AG04450 (cell line): ENCODE measurements at places on chromosomes 2 and 18.

DNA sequence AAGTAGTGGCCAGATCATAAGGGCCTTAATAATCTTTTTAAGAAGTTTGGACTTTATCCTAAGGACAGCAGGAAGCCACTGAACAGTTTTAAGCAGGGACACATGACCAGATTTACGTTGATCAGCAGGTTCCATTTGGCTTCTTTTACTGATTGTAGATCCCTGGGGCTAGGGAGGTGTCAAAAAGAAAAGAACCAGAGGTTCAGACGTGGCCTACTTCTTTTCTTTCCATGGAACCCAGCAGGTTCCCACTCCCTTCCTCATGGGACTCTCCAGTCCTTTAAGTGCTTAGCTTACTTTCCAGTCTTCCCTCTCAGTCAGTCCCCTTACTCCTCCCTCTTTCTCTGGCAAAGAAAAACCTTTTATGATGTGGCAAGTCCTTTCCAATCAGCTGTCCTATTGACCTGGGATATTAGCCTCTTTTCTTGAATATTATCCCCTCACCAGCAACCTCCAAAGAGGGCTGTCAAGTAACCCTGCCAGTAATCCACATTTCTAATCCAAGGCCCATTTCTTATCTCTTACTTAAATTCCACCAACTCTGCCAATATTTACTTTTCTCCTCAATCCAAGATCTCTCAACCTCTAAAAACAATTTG, 33.5 kb downstream of the NHEJ1 start:
- no peak for DNase-seq

DNA sequence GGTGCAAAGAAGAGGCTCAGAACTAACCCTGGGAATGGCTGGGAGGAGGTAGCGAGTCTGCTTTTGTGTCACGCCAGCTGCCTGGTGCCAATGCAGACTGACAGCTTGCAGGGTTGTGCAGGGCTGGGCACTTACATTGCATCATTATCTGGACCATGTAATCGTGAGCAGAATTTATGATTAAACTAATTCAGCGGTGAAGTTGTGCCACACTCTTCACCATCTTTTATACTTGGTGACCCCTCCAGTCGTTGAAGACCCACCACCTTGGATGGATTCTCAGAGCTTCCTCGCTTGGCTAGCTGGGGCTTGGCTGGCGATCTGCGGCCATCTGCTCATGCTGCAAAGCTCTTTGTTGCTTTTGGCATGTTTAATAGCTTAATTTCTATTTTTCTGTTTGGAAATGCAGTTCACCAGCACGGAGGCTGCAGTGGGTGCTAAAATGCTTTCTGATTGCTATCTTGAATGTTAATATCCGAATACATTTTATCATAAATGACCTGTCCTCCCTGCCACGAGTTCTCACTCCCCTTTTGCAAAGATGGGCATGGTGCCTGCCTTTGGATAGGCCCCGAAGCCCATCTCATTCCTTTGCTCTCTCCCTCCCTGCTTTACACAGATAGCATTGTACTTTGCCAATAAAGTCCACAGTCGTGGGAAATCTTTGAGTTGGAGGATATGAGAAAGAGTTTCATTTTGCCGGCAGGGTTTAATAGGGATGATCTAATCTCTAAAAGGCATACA, 188.2 kb downstream of the PRKCE start:
- DNase-seq = no peak

DNA sequence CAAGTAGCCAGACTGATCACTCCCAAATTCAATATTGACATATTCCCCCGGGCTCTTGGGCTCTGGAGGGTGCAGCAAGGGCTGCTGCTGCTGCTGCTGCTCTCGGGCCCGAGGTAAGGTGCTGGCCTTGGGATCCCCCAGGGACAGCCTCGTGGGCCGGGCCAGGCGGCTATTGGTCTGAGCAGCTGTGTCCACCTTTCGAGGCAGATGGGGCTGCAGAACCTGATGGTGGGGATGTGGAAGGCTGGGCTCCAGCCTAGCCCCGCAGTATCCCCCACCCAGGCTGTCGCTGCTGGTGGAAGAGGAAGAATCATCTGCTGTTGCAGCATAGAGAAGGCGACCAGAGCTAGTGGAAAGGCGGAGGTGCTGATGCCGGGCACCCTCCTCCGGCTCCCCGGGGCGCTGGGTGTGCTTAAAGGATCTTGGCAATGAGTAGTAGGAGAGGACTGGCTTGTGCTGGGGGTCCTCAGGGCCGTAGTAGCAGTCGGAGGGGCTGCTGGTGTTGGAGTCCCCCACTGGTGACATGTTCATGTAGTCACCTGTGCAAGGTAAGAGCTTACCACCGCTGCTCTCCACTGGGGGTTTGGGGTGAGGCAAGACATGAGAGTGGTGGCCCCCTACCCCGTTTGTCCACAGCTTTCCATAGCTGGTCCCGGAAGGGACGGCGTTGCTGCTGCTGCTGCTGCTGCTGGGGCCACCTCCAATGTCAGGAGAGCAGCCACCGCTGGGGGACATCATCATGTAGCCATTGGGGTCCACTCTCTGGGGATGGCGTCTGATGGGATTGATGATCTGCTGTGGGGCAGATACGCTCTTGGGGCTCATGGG, 3.4 kb downstream of the IRS1 start:
- DNase-seq = no peak

DNA sequence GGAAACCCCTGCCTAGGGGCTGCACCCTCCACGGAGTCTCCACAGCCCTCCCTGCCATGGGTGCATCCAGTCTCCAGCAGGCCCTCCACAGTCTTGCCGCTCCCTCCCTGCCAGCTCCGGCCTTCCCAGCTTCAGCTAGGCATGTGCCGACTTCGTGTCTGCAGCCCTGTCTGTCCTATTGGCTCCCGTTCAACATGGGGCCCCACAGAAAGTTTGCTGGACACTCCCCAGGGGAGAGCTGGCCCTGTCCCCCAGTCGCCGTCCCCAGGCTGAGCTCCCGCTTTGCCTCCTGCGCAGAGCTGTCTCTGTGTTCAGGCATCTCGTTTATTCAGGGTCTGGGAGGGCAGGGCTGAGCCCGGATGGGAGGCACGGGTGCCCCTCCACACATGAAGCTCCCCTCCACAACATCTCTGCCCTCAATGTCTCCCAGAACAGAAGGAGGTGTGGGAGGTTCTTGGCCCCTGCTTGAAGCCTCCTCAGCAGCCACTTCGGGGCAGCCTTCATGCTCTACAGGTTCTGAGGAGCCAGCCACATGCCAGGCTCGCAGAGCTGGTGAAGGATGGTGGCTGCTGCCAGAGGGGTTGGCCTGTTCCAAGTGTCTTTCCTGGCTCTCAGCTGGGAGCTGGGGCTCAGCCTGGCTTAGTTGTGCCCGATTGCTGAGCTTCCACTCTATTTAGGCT, 120.1 kb upstream of the PXDN start:
- DNase-seq = no peak

DNA sequence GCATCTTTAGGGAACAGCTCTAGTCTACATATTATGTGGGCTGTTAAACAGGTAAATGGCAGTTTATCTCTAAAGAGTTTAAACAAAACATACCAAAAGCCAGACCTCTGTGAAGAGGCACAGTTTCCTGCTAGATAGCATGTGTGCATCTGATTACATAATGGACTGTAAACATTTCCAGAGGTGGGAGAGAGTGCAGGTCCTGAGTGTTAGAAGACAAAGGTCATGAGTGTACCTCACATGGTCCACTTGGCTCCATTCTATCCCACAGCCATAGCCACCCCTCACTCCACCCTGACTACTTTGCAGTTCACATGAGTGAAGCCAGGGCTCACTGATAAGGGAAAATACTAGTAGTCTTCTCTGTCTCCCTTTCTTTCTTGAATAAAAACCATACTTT, 233.4 kb downstream of the MTX2 start:
- no peak for DNase-seq

- no peak for DNase-seq
Measured at GRCh38 chr18:79048245-79048632, 21.0 kb upstream of the ATP9B start.

DNA sequence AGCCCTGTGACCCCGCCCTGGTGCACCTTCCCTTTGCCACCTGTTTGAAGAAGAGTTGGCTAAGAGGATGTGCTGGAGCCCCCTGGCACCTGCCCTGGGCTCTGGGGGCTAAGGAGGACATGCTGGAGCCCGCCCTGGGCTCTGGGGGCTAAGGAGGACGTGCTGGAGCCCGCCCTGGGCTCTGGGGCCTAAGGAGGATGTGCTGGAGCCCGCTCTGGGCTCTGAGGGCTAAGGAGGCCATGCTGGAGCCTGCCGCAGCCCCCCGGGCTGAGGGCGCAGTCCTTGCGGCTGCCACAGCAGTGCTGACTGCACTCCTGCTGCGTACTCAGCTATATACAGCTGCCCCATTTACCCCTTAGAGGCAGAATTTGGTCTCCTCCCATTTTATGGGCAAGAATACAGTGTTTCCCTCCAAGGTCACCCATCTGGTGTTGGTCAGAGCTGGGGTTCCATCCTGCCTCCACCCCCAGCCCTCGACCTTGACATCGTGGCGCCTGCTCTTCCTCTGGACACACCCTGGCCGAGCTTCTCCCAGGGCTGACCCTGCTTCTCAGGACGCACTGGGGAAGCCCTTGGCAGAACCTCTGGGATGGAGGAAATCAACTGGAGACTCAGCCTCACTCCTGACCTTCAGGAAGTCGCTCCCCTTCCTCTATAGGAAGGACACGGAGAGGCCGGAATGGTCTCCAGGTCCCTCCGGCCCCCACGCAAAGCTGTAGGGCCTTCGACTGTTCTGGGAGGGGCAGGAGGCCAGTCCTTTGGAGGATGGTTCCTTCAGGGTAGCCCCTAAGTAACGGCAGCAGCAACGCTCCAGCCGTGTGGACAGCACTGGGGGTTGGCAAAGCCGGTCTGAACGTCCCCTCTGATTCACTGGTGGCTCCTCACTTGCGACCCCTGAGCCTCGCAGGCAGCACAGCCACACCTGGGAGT, 65.0 kb upstream of the HPCAL1 start:
- DNase-seq = no peak

- DNase-seq = no peak
Measured at GRCh38 chr2:26255759-26256384, 11.1 kb downstream of the HADHB start.

DNA sequence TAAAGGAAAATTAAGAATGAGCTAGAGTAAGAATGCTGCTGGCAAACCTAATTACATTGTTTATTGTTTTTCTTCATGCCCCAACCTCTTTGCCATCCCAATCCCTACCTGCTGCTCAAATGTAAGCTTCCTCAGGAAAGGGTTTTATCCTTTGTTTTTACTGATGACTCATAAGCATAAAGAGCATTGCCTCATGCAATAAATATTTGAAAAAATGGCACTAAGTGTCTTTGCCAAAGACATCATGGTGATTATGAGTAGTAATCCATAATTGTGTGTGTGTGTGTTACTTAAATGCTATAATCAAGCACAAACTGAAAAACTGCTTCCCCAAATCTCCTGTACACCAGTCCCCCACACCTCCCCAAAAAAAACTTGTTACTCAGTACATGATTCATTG, 53.4 kb downstream of the DNER start:
- no peak for DNase-seq

GRCh38 chr2:159138642-159139182, 147.8 kb downstream of the WDSUB1 start:
- DNase-seq = no peak

- no peak for DNase-seq
Measured at GRCh38 chr2:128714851-128715312, 396.2 kb upstream of the HS6ST1 start.

GRCh38 chr2:47452761-47453160, 49.8 kb downstream of the MSH2 start:
- no peak for DNase-seq

DNA sequence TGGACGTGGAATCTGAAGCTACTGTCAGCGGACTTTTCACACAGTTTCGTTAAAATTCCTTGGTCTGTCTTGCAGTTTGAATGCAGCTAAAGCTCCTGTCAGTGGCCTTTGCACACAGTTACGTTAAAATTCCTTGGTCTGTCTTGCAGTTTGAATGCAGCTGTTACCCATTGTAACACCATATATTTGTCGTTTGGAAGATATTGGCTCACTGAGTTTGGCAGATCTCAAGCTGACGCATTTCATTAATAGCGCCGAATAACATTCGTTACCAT, 1.0 kb downstream of the LIMS1 start:
- DNase-seq = no peak

DNA sequence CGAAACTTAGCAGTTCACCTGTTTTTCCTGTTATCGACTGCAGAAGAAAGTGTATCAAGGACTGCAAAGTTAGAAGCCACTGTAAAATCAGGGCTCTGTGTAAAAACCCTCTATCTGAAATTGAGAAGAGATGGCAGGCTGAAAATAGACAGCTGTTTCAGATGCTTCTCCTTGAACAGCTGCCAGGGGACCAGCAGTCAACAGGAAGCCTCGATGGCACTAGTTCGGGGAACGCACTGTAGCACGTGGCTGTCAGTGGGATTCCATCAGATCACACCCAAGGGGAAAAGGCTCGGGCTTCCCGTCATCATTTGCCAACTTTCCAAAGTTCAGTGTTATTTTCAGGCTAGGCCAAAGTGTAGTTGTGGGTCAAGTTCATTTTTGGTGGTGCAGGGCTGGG, 316.9 kb downstream of the TXNL1 start:
- no peak for DNase-seq

- no peak for DNase-seq
Measured at GRCh38 chr2:124610141-124610540, 585.1 kb downstream of the CNTNAP5 start.

GRCh38 chr2:190802129-190802528, 78.5 kb upstream of the GLS start:
- no peak for DNase-seq

DNA sequence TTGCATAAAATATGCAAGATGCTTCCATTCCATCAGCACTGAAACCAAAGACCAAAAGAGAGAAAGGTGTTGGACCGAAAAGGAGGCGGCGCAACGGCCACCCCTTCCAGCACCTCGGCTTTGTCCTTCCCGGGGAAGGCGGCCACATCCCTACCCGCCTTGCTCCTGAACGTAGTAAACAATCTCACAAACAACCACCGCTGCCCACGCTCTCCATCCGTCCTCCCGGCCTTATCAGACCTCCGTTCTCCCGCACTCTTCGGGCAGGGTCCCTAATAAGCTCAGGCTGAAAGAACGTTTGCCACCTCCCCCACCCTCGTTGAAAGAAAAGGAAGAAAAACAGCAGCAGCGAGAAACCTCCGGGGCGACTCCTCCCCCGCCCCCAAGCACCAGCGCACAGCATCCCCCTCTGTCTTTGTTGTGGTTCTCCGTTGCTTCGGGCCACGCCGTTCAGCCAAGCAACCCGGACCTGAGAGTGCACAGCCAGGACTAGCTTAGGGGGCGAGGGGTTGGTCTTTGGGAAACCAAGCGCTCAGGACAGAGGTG, 4.4 kb downstream of the EVX2 start:
- DNase-seq = no peak

- no peak for DNase-seq
Measured at GRCh38 chr18:29449424-29449823, 1272.5 kb upstream of the CDH2 start.

DNA sequence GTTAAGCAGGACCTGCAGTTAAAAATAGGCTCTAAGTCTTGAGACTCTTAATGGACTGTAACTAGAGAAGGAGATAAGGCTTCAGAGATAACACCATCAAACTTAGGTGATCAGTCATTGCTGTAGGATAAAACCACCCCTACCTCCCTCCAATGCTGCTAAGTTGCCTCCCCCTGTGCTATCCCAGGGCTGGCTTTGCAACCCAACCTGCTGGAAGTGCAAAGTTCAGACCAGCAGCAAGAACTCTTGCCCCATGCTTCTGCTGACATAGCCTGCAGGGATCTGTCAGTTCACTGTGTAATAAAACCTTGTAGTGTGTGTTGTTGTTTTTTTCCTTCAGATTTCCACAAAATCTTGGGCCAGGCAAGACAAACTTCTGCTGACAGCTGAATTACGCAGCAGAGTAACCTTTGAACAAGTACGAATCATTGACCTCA, 57.4 kb upstream of the EPB41L3 start:
- no peak for DNase-seq
